SJSA1 (cell line): ENCODE measurements at places on chromosomes 1 and 21. TPM values are rescaled to one million over a fixed set of nuclear protein-coding genes. Genes with fewer than 3 reads are reported as not detected.

DNA sequence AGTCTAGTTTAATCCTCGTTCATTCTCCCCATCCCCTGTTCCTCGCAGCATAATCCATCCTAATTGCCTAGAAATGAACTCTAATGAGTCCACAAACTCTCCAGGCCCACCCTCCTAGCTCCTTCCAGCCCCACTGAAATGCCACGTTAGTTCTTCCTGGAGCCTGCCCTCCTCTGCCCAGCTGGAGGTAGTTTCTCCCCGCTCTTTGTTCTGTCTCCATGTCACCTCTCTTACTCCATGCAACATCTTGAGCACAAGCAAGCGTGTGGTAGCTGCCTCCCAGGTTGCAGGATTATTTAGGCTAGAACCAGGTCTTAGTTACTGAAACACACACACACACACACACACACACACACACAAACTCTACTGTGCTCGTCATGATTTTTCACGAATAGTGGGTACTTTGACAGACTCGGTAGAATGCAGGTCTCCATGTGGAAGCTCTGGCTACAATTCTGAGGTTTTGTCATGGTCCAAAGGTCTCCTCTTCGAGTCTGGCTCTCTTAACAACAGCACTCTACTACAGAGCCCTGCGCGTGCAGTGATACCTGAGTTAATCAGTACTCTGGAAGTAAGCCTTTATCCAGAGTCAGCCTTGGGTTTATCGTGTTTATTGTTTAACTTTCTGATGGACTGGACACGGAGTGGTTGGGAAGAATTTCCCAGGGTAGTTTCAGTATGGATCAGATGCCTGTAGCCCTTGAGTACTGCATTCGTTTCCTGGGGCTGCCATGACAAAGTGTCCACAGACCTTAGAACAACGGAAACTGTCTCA lies 27.5 kb downstream of the HUNK start:
- no peak for DNase-seq

DNA sequence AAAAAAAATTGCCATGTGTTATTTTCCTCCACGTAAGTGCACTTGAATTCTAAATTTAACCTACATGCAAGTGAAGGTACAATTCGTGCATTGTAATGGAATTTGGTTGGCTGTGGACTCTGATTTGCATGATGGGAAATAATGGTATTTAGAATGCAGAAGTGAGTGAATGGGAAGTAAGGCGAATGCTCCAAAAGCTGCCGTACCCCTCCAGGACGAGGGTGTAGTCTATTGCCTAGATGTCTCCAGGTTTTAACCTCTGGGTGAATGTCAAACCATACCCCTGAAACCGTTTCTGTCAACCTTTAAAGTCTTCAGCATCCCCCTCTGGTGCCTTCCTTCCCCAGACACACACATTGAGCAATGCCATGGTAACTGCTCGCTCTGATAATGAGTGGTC lies 44.5 kb downstream of the KIAA0040 start:
- DNase-seq: no peak

- no peak for DNase-seq
Measured at GRCh38 chr1:47708658-47709018, 270.8 kb downstream of the FOXD2 start.

DNA sequence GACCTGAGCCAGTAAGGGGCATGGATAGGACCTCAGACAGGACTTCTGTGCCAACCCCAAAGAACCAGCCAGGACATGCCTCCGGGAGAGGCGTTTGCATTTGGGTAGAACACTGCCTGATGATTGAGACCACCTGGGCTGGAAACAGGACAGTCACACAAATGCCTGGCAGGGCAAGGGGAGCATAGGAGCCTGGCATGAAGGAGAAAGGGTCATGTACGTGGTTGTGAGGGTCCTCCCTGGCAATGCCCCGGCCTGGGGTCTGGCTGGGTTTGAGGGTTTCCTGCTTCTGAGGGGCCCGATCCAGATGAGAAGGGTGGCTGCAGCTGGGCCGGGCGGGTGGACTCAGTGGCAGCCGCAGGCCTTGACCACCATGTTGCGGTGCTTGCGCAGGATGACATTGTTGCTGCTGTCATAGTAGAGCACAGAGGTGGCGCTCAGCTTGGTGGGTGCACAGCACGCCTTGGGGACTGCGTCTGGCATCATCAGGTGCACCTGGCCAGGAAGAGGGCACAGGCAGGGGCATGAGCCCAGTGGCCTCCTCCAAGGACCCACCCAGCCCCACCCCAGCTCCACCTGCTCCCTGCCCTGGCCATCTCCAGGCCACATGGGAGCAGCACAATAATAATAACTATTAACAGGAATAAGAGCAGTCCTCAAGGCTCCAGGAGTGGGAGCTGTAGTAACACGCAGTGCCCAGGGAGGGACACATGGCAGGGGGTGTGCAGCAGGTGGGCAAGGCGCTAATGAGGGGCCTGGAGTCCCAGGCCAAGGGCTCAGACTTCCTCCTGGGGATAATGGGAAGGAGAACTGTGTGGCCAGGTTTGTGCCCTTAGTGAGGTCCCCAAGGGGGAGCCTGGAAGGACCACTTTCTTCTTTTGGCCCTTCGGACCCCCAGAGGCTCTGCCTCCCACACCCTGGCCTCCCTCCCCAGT lies 10.8 kb downstream of the OXCT2 start:
- no peak for DNase-seq

Gene OR6Y1
- not detected in 2 replicates for total RNA-seq

DNA sequence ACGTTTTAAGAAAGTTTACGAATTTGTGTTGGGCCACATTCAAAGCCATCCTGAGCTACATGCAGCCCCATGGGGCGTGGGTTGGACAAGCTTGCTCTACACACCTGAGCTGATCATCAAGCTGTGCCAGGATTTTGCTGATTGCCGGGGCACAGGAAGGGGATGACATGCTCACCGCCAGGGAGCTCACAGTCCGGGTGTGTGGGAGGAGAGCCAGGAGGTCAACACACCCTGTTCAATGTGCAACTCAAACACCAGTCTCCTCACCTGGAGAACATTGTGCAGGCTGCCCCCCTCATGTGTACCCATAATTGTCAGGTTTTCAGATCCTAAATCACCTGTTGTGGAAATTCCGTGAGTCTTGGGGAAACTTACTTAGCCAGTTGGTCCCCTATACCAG lies 969 bp downstream of the CYP4A11 start:
- DNase-seq: no peak

DNA sequence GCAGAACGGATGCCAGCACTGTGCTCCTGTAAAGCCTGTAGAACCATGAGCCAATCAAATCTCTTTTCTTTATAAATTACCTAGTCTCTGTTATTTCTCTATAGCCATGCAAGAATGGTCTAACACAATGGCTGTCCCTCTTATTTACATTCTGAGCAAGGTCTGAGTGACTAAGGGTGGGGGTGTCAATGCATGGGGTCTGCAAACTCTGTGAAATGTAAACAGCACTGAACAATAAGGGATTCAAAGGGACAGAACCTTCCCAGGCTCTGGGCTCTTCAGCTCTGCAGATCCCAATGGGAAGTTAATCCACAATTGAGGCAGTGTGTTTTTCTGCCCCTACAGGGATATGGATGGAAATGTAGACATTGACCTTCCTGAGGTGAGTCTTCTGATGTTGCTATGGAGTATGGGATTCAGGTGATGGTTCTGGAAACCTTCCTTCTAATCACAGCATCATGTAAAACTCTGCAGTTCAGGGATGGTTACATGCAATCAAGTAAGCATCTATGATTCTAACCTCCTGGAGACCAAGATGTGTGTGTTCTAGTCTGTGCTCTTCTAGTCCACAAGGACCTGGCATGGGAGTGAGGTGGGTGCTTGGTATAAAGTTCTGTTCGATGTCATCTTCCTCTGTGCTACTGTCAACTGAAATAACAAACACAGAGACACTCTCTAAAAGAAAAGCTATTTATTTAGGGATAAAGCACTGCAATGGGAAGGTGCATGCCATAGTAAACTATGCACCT lies 38.6 kb downstream of the CAPN9 start:
- no peak for DNase-seq

GRCh38 chr1:64755361-64755760 lies 10.5 kb downstream of the RAVER2 start:
- DNase-seq: no peak

GRCh38 chr1:110144366-110144765 lies 5.9 kb upstream of the SLC6A17 start:
- DNase-seq: no peak

Gene PTGFR
- 3.6 and 6.3 TPM in 2 replicates for total RNA-seq

Gene HPDL
- 0.18 TPM in 1 of 2 replicates, not detected in the other for total RNA-seq

- no peak for DNase-seq
Measured at GRCh38 chr1:218090459-218090858, 194.6 kb upstream of the RRP15 start.

GRCh38 chr1:174794861-174795260 lies 204.9 kb upstream of the CACYBP start:
- no peak for DNase-seq

DNA sequence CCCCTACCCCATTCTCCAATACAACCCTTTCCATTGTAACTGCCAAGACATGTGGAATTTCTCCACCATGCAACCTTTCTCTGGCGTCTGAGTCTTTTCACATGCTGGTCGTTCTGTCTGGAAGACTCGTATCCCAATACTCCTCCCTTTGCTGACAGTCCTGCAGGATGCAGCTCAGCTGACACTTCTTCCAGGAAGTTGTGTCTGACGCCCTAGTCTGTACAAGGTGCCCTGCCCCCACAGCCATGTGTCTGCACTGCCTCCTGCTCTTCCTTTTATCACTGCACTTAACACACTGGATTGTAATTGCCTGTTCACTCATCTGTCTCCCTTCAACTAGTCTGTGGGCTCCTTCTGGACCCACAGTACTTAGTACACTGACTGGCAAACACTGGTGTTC lies 188.0 kb downstream of the LMX1A start:
- no peak for DNase-seq

Gene SCAMP3
- 54.6 and 55.9 TPM in 2 replicates for total RNA-seq

DNA sequence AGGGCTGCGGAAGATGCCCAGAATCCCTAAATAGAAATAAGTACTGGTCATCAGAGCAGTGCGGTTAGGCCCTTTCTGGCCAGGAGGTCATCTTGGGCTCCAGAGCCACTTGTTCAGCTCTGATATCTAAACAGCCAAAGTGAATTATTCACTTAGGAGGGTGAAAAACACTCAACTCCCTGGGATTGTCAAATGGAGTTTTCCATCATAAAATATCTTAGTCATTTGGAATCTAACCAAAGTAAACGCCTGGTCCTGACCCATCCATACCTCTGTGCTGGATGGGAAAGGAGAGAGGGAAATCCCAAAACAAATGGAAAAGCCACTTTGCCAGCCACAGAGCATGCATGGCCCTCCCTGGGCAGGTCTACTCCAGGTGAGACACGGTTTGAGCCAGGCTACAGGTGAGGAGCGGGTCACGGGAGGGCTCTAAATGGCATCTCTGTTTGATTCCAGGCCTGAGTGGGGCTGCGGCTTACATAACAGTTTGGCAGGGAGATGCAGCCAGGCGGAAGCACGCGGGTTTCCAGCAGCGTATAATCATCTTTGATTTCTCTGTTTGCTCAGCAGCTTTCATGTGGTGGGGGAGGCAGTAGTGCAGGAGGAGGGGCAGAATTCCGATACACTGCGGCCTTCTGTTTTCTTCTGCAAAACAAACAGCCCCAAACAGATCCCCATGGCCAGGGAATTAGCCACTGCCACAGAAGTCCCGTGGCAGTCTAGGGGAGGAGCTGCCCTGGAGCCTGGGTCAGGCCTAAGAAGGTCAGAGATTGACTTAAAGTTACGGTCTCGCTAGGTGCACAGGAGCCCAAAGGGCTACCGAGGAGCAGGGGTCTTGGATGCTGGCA lies 59.1 kb upstream of the ZNF648 start:
- no peak for DNase-seq

- DNase-seq: no peak
Measured at GRCh38 chr1:43978551-43979260, at the start of gene B4GALT2. Gene B4GALT2 (plus strand): TSS chr1:43979210. CDS start chr1:43981161, 1,951 bp downstream.

- DNase-seq: no peak
Measured at GRCh38 chr1:235861857-235862256, 4.8 kb downstream of the LYST start.

DNA sequence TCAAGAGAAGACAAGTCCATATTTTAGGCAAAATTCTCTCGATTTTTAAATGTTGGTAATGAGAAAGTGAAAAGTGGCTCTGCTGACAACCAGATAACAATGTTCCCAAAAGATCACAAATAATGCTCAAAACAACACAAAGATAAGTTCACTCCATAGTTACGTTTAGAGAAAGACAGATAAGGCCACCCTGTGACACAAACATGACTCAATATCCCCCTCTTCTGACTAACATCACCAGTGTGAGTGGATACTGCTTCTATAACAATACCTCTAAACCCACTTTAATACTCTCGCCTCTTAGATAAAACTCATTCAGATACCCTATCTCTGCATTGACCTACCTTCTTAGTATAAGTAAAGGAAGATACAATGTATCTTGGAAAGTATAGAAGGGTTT lies 51.2 kb upstream of the RGS7 start:
- no peak for DNase-seq

Gene KCNE1
- 0.16 and 2.2 TPM in 2 replicates for total RNA-seq

Gene CHD5
- 0.28 and 0.53 TPM in 2 replicates for total RNA-seq

DNA sequence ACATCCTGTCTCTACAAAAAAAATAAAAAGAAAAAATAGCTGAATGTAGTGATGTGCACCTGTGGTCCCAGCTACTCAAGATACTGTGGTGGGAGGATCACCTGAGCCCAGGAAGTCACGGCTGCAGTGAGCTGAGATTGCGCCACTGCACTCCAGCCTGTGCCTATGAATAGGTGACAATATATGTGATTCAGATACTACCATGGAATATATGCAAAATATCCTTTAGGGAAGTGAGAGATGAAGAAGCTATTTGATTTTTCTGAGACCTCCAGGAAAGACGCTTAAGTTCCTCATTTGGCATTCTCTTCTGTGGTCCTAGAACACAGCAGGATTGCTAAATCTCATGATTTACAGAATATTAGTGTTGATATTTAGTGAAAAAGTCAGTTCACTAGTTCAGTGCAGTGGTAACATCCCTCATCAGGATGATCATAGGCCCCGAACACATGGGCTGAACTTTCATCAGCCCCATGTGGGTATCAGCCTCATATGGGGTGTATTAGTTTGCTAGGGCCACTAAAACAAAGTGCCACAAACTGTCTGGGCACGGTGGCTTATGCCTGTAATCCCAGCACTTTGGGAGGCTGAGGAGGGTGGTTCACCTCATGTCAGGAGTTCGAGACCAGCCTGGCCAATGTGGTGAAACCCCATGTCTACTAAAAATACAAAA lies 6.0 kb upstream of the VASH2 start:
- DNase-seq: no peak

Gene CHIA
- not detected in 2 replicates for total RNA-seq

Gene NOS1AP
- total RNA-seq: 0.16 TPM in 1 of 2 replicates, not detected in the other

GRCh38 chr1:87495147-87495546 lies 166.5 kb downstream of the LMO4 start:
- DNase-seq: no peak

Gene PROK1
- total RNA-seq: not detected in 2 replicates

- no peak for DNase-seq
Measured at GRCh38 chr1:63960326-63960725, 186.5 kb downstream of the ROR1 start.

- DNase-seq: no peak
Measured at GRCh38 chr1:27451343-27451742, 38.6 kb downstream of the WASF2 start.

- DNase-seq: no peak
Measured at GRCh38 chr1:95223110-95223509, 10.9 kb upstream of the RWDD3 start.

Gene RGL1
- total RNA-seq: 23.2 and 28.2 TPM in 2 replicates
